Frontal cortex (tissue), 4 donors: ENCODE measurements at places on chromosomes 13 and 19.
A peak's percentile ranks its signal among the peaks of the same experiment; 100 is the strongest.

DNA sequence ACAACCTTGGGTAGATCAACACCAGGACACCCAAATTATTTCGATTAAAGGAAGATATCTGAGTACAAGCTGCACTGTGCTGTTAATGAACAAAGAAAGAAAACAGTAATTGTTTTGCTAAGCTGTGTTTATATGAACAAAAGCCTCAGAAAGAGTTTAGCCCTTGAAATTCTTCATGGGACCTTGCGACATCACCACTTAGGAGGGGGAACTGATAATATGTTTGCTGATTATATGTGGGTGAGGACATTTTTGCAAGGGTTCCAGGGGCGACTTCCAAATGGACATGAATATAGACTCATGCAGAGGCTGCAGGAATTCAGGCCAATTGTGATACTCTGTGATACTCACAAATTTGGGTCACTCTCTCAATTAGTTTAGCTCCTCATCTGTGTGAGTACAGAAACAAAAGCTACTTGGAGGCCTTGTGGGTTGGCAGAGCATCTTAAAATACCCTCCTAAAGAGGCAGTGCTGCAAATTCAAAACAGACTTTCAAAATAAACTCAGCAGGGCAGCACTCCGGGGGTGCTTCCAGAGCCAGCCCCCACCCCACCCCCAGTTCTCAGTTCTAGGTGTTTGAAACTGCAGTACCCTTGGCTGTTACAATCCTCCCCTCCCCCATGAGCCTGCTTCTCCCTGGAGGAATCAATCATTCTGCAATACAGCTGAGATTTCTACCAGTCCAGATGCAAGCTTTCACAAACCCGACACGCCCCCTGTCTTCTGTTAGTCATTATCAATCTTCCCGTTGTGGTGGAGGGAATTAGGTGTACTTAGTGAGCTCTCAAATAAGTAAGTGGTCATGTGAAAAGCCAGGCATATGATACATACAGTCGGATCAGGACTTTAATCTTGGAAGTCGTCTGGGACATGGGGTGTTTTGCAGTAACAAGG is 97.0 kb upstream of the MBNL2 start:
- no peak for DNase-seq

GRCh38 chr19:51227326-51227725 is 2.4 kb downstream of the CD33 start:
- DNase-seq, result no peak

- DNase-seq, result peak; percentile 22
Observed at GRCh38 chr19:23415561-23416191, 20.4 kb upstream of the ZNF91 start.

GRCh38 chr19:48283908-48284307 is 14.0 kb downstream of the ZNF114 start:
- DNase-seq, result no peak

GRCh38 chr13:19838865-19839275 is 24.6 kb downstream of the ZMYM5 start:
- DNase-seq, result no peak

DNA sequence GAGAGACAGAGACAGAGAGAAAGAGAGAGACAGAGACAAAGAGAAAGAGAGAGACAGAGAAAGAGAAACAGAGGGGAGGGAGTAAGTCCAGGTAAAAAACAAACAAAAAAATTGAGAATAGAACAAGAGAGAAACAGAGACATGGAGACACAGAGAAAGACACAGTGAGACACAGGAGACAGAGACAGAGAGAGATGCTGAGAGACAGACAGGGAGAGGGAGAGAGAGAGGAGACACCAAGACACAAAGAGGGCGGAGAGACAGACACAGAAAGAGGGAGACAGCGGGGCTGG is 5.8 kb upstream of the PROZ start:
- DNase-seq, result no peak

DNA sequence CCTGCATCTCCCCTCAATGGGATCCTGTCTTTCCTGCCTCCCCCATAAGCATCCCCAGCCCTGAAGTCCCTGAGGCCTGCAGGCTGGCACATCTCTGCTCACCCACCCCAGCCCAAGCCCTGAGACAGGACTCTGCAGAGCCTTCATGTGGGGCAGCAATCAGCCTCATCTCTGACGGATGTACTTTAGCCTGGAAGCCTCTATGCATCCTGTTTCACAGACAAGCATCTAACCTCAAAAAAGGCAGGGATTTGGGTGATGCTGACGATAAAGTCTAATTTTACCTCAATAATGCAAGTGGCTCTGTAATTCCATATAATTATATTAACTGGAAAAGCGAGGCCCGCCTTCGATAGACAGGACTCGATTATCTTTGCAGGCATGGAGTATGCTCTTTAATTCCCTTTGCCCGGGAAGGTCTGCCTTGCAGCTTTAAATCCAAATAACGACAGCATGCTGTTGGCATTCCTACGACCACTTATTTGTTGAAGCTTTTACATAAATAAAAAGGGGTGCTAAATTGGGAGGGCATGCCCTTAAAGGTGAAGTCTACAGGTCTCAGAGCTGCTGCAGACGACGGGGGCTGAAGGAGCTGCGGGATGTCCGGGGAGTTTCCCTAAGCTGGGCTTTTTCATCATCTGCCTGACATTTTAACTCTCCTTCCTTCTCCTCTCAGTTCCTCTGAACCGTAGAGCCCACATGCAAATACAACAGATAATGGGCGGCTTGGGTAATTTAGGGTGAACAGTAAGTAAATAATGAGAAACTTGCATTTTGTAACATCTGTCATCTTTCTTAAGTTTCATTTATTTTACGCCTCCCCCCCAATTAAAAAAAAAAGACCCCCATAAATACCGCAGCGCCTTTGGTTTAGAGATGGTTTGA is 211.5 kb downstream of the URI1 start:
- no peak for DNase-seq
